ENCODE measurements at places on chromosomes 2 and 18.

DNA sequence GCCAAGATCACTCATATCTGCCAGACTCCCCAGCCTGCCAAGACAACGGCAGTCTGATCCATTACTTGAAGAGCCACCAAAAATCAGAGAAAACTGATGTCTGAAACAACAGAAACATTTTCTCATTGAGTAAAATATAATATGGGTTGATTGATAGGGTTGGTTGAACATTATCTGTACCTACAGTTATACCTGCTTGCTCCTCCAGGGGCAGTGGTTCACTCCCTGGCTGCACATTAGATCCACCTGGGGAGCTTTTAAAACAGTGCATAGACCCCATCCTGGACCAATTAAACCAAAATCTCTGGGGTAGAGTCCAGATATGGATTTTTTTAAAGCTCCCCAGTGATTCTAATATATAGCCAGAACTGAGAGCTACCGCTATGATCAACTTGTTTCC lies 43.6 kb upstream of the SLC14A2 start:
- no peak for ATAC-seq

DNA sequence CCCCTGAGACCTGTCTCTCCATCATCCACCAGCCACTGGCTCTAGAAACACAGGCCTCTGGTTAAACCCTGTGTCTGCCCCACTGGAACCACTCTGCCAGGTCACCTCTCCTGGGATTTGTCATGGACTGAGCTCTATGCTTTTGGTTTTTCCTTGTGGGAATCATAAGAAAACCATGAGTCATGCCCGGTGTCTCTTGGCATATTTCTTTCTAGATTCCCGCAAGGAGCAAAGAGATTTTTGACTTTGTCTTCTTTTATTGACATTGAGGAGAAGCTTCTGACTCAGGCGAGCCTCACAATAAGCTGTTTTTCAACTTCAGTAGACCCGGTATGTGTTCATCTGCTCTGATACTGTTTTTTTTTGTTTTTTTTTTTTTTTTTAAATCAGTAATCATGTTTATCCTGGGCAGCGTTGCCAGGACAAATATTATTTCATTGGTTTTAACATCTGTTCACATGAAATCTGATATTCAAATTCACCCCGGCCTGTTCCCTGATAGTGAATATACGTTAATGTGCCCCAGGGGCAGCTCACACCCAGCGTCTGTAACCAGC lies 207.1 kb downstream of the ACKR3 start:
- ATAC-seq = no peak

GRCh38 chr18:68472701-68473295 lies 242.1 kb downstream of the TMX3 start:
- ATAC-seq = no peak

DNA sequence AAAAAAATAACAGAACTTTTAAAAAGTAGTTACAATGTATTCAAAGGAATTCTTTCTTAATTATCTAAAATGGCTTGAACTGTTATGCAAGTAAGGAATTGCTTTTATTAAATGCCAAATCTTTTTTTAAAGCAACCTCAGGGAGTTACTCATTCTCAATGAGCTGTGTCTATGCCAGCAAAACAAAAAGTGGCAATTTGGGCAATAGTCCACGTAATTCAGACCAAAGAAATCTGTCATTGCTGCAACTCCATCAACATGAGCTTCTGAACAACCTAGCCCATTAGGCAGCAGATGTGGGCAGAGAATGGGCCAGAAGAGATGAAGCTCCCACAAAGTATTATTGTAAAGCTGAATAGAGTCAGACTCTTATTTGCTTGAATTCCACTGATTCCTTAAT lies 118.4 kb downstream of the ALK start:
- ATAC-seq = no peak

DNA sequence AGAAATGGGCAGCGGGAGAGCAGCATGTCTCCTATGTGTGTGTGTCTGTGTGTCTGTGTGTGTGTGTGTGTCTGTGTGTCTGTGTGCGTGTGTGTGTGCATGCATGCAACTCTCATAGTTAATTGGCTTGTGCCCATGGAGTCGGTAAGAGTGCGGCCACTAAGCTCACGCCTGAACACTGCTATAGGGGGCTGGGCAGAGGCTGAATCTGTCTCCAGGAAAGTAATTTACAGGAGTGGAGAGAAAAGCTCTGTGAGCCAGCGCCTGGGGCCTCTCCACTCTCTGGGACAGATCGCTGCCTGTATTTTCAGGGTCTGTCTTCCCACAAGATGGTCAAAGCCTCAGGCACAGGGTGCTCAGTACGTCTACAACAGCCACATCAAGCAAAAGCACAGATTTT lies 553.4 kb downstream of the TNS1 start:
- peak; percentile 87 for ATAC-seq

- ATAC-seq = no peak
These were observed 34.5 kb downstream of the LRRFIP1 start for GRCh38 chr2:237661799-237662328.

DNA sequence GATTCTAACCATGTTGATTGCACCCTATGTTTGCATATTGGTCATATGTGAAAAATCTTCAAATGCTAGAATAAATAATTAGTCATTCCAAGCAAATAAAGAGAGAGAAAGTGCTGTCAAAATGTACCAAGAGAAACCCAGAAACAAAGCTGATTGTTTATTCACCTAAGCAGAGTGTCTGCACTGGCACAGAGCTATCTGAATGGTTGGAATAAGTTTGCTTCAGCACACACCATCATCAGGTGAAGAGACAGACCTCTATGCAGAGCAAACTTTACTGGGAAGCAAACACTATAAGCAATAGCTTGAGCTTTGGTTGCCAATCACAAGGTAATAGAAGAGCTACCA lies 25.4 kb downstream of the DSG4 start:
- no peak for ATAC-seq

DNA sequence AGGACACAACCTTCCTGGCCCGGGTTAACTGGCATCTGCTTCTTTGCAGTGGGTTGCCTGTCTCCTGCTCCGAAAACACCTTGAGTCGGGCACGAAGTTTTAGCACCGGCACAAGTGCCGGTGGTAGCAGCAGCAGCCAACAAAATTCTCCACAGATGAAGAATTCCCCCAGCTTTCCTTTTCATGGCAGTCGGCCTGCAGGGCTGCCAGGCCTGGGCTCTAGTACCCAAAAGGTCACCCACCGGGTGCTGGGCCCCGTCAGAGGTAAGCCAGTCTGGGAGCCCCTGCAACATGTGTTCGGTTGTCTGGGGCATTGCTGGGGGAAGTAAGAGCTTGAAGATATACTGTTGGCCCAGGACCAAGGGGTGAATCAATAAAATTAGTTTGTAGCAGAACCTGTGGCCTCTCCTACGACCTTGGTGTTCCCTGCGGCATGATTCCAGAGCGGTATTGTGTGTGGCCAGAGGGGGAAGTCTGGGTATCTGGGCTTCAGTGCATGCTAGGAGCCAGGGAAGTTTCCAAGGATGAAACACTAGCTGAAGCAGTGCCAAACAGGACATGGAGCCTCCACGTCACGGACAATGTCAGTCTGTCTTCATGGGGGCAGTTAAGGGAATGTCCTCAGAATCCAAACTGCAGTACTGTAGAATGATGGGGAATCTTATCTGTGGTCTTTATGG lies 7.8 kb downstream of the AGBL5 start:
- no peak for ATAC-seq

GRCh38 chr2:95007822-95008221 lies 17.7 kb upstream of the MAL start:
- ATAC-seq = peak; percentile 76

DNA sequence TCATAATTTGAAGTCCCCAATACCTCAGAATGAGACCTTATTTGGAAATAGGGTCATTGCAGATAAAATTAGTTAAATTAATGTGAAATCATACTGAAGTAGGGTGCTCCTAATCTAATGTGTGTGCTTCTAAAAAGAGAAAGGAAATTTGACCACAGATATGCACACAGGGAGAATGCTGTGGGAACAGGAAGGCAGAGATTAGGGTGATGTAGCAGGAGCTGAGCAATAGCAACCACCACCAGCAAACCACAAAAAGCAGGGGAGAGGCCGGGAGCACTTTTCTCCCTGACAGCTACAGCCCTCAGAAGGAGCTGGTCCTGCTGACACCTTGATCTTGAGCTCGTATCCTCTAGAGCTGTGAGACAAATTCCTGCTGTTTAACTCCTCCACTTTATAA lies 24.6 kb upstream of the SCG2 start:
- no peak for ATAC-seq

- no peak for ATAC-seq
These were observed 759.4 kb downstream of the ADCYAP1 start for GRCh38 chr18:1663879-1664705.

DNA sequence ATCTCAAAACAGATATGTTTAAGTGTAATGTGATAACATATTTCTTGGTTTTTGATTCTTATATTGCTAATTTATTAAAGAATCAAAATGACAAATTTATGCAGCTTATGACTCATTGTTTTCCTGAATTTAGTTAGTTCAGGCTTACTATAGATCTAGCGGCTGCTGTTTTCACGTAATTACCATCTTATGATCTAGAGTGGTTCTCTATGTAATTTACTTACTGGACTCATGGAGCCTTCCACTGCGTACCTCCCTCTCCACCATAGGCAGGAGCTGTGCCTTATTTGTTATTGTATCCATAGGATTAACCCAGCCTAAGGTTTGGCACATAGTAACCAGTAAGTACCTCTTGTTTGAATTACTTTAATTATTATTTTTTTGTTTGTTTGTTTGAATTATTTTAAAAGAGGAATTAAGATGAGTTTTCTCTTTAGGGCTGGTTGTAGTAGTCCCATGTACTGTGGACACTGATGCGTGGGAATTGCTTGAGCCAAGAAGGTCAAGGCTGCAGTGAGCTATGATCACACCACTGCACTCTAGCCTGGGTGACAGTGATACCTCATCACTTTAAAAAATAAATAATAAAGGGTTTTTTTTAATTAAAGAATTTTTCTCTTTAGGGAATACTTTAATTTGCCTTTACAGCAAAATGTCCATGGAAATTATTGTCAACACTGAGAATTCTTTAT lies 165.5 kb downstream of the PHLPP1 start:
- no peak for ATAC-seq

DNA sequence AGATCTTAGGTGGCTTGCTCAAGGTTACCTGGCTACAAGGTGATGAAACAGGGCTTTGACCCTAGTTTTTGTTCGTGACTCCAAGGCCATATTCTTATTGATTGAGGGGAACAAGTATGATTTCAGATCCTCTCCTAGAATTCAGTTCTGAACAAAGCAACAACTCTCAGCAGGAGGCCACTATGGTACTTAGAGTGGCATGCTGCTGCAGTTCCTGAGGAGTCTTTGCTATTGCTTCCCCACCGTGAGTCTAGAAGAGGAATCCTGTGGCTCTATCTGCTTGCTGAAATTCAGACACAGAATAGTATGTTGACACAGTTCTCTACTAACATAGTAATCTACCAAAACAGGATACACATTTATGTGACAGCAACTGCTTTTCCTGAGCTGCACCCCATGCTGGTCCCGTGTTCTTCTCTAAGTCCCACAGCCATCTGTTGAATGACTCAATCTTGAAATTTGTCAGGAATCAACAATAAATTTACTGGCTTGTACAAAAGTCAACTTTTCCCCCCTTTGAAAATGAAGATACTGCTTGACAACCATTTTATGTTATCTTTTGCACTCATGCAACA lies 4.1 kb downstream of the TGFBRAP1 start:
- ATAC-seq = no peak

- no peak for ATAC-seq
These were observed 254.9 kb upstream of the SIX3 start for GRCh38 chr2:44686561-44686960.

DNA sequence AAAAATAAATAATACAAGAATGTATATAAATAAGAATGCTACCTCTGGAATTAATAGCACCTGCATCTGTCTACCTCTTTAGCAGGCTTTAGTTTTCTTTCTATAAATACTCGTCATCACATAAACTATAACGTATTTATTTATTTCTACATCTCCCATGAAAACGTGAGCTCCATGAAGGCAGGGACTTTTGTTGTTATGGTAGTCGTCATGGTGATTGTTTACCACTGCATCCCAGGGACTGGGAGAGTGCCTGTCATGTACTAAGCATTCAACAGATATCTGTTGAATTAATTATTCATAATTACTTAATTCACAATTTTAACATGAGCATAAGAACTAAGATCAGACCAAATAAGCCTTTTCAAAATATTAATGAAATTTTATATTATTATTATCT lies 386.6 kb downstream of the NRXN1 start:
- no peak for ATAC-seq

GRCh38 chr2:181076658-181077057 lies 96.3 kb downstream of the UBE2E3 start:
- ATAC-seq = no peak

- no peak for ATAC-seq
These were observed 38.4 kb downstream of the SPC25 start for GRCh38 chr2:168851674-168852320.

- no peak for ATAC-seq
These were observed 709.9 kb upstream of the PKDCC start for GRCh38 chr2:41337956-41338355.

GRCh38 chr2:221374234-221374633 lies 197.9 kb downstream of the EPHA4 start:
- no peak for ATAC-seq

DNA sequence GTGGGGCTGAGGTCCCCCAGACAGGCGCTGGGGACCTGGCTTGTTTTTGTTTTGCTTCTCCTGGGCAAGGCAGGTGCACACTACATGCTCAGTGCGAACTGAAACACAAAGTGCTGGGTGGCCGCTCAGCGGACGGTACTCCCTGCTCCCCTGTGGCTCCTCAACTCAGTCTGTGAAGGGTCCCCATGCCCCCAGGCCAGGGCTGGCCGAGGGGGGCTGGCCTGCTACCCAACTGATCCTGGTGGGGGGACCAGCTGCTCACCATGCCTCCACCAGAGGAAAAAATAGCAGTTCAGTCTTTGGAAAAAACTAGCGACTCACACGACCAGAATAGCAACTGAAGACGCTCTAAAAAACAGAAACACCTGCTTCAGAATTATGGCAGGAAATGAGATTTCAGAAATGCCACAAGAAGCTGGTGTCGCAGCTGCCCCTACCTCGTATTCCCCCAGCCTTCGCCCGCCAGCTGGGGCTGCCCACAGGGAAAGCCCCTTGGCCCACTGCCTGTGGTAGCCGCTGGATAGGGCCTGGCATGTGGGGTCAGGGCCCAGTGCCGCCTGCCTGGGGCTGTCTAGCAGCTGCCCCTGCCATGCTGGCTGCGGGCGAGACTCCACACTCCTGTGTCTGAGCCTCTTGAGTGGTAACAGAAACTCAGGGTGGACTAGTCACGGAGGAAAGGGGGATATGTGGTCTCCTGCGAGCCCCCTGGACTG lies 43.7 kb downstream of the MEX3C start:
- no peak for ATAC-seq

GRCh38 chr2:187497858-187498463 lies 49.9 kb upstream of the CALCRL start:
- ATAC-seq = no peak

- ATAC-seq = no peak
These were observed 64.1 kb downstream of the BCL2L11 start for GRCh38 chr2:111184725-111185310.

GRCh38 chr2:156883804-156884203 lies 373.7 kb upstream of the GALNT5 start:
- ATAC-seq = no peak

- ATAC-seq = no peak
These were observed 23.4 kb downstream of the ARHGAP15 start for GRCh38 chr2:143152637-143153036.

- no peak for ATAC-seq
These were observed 55.9 kb upstream of the ZNF385B start for GRCh38 chr2:179917272-179917671.

All from motor neuron (in vitro differentiated cells).